ENCODE measurements at places on chromosomes 1 and 21.

- DNase-seq = no peak
- H3K4me1 ChIP-seq = no peaks in the 10 kb centered on the region
- H3K27ac ChIP-seq = no peak overlapping the region
- no peaks in the 10 kb centered on the region for H3K36me3 ChIP-seq
- H3K4me3 ChIP-seq = no peak overlapping the region
Measured at GRCh38 chr1:208691012-208691411, 446.8 kb upstream of the PLXNA2 start.

- no peaks in the 10 kb centered on the region for H3K27me3 ChIP-seq
- H3K36me3 ChIP-seq = no peaks in the 10 kb centered on the region
- no peak for DNase-seq
- H3K4me1 ChIP-seq = no peaks in the 10 kb centered on the region
- no peak overlapping the region for H3K4me3 ChIP-seq
Measured at GRCh38 chr21:37531431-37531932, 164.9 kb downstream of the DYRK1A start.

- no peak overlapping the region for H3K27ac ChIP-seq
- H3K27me3 ChIP-seq = no peaks in the 10 kb centered on the region
- no peaks in the 10 kb centered on the region for H3K4me1 ChIP-seq
- DNase-seq = no peak
Measured at GRCh38 chr1:238608144-238608543, 717.4 kb upstream of the ZP4 start.

- no peaks in the 10 kb centered on the region for H3K27me3 ChIP-seq
- no peaks in the 10 kb centered on the region for H3K4me1 ChIP-seq
- no peak overlapping the region for H3K4me3 ChIP-seq
- no peak for DNase-seq
- H3K27ac ChIP-seq = no peak overlapping the region
Measured at GRCh38 chr1:37825506-37825905, 17.5 kb upstream of the YRDC start.

DNA sequence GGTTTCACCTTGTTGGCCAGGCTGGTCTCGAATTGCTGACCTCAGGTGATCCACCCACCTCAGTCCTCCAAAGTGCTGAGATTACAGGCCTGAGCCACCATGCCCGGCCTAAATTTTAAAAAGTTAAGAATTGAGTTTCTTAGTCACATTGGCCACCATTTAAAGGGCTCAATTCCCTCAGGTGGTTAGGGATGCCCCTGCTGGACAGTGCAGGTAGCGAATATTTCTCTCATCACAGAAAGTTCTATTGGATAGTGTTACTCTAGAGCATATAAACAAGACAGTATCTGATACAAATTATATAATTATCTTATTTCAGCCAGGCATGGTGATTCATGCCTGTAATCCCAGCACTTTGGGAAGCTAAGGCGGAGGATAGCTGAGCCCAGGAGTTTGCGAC is 320.2 kb downstream of the ZP4 start:
- no peak overlapping the region for H3K27ac ChIP-seq
- H3K36me3 ChIP-seq = no peaks in the 10 kb centered on the region
- H3K4me1 ChIP-seq = no peaks in the 10 kb centered on the region
- no peak overlapping the region for H3K4me3 ChIP-seq
- no peaks in the 10 kb centered on the region for H3K27me3 ChIP-seq

GRCh38 chr1:212402666-212403321 is 11.9 kb downstream of the PACC1 start:
- no peak overlapping the region for H3K27ac ChIP-seq
- H3K4me1 ChIP-seq = no peaks in the 10 kb centered on the region
- no peaks in the 10 kb centered on the region for H3K27me3 ChIP-seq

GRCh38 chr1:155200920-155201319 is 6.8 kb downstream of the THBS3 start:
- H3K27ac ChIP-seq = no peak overlapping the region
- H3K27me3 ChIP-seq = no peaks in the 10 kb centered on the region
- no peak overlapping the region for H3K4me3 ChIP-seq
- H3K4me1 ChIP-seq = peaks cover 5% of the 10 kb centered on the region
- H3K36me3 ChIP-seq = no peaks in the 10 kb centered on the region

- H3K36me3 ChIP-seq = no peaks in the 10 kb centered on the region
- no peak overlapping the region for H3K4me3 ChIP-seq
- no peaks in the 10 kb centered on the region for H3K4me1 ChIP-seq
- no peak for DNase-seq
Measured at GRCh38 chr1:230760360-230760827, 13.2 kb downstream of the CAPN9 start.

DNA sequence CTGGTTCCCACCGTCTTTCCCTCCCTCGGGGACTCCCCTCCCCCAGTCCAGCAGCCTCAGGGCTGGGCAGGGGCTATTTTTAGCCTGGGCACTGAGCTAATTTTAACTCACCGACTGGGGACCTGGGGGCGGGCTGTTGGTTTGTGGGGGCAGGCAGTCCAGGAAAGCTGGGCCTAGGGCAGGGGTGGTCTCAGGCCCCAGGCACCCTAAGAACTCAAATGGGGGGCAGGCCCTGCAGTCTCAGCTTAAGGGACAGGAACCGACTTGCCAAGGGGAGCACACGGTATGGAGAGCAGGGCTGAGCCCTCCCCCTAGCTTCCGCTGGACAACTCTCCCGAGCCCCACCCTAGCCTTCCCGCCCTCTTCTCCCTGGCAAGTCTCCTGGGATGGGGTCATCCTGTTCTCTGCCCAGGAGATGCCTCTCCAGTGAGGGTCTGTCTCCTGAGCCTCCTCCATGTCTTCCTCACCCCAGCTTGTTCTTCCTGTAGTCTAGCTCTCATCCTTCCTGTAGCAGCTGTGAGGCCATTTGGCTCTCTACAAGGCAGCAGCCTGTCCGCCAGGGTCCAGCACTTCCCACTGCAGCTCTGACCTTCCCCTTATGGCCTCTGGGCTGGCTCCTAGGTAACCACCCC is 10.1 kb downstream of the MEF2D start:
- no peaks in the 10 kb centered on the region for H3K27me3 ChIP-seq
- no peak overlapping the region for H3K4me3 ChIP-seq
- DNase-seq = no peak

DNA sequence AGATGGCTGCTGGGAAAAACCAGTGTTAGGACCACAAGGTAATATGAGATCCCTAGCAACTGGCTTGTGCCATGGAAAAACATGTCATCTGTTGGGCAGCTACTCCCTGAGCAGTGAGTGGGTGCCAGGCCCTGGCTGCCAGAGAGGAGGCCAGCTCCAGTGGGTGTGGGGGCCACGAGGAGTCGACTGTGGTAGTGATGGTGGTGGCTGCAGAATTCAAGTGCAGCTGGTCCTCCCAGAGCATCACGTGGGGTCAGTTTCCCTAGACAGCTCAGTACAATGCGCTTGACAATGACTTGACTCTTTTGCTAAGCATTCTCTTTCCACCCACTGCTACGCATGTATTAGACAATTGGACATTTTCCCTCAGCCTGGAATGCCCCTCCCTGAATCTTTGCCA is 14.5 kb upstream of the CDC42 start:
- no peaks in the 10 kb centered on the region for H3K36me3 ChIP-seq
- DNase-seq = no peak
- no peaks in the 10 kb centered on the region for H3K4me1 ChIP-seq
- H3K4me3 ChIP-seq = no peak overlapping the region
- H3K27ac ChIP-seq = no peak overlapping the region

DNA sequence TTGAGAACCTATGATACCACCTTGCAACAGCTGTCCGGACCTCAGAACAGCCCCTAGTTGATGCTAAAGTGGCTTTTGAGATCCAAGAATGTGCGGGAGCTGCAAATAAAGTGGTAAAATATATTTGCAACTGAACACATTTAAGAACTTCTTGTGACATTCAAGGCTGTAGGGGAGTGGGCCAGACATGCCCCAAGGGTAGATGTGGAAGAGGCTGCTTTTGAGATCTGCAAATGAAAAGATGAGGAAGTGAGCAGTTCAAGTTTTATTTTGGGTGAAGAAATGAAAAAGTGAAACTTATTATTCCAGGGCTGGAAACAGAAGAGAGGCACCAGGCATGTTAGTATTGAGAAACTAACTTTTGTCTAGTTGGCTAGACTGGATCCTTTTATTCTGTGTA is 359.5 kb upstream of the PLXNA2 start:
- no peaks in the 10 kb centered on the region for H3K4me1 ChIP-seq
- no peak for DNase-seq
- no peaks in the 10 kb centered on the region for H3K27me3 ChIP-seq
- no peak overlapping the region for H3K27ac ChIP-seq
- H3K36me3 ChIP-seq = no peaks in the 10 kb centered on the region
- H3K4me3 ChIP-seq = no peak overlapping the region

DNA sequence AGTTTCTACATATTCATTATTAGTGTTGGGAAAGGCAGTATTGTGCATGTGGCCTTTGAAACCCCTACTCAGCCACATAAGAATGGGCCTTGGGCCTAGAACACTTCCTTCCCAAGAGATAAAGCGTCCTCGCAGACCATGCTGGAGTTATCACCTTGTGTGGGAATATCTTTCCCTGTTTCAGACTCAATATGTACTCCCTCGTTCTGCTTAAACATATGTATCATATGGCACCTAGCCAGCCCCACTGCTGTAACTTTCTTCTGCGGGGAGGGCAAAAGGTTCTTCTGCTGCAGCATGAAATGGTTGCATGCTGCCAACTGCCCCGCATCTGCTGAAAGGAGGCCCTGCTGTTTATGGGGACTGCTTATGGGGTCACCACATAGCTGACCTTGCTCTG is 92.0 kb downstream of the CRB1 start:
- no peak overlapping the region for H3K27ac ChIP-seq
- H3K36me3 ChIP-seq = no peaks in the 10 kb centered on the region
- H3K27me3 ChIP-seq = no peaks in the 10 kb centered on the region
- no peak overlapping the region for H3K4me3 ChIP-seq
- DNase-seq = peak; percentile 27
- no peaks in the 10 kb centered on the region for H3K4me1 ChIP-seq

DNA sequence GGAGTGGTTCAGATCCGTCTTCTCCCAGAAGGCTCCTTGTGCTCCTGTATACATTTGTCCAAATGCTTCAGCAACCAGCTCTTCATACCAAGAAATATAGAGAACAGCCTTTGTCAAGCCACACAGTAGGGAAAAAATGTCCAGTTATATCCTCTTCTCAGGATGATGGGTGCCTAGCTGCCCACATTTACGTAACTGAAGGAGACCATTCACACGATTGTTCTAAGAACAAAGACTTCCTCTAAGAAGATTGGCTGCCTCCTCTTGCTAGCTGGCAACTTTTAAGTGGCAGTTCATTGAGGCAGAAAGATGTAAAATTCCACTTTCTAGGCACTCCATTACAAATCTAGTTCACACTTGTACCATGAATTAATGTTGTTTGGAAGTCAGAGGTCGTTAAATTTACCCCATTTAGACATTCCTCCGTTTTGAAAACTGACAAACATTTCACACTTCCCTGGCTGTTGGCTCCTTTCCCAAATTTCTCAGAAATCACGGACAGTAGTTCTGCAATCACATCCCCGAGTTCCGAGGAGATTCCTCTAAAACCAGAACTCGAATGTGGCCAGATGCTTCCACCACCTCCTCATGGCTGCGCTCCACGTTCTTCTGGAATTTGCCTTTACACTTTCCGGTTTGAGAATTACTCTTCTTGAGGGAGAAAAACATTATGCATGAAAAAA is 45.6 kb upstream of the CSF1 start:
- no peak overlapping the region for H3K4me3 ChIP-seq
- no peaks in the 10 kb centered on the region for H3K36me3 ChIP-seq
- H3K27ac ChIP-seq = no peak overlapping the region
- H3K27me3 ChIP-seq = no peaks in the 10 kb centered on the region
- DNase-seq = no peak

- H3K36me3 ChIP-seq = no peaks in the 10 kb centered on the region
- DNase-seq = no peak
- H3K27ac ChIP-seq = peak overlapping the region; percentile 30
- no peaks in the 10 kb centered on the region for H3K4me1 ChIP-seq
Measured at GRCh38 chr21:34818662-34819158, 149.9 kb downstream of the CLIC6 start.

DNA sequence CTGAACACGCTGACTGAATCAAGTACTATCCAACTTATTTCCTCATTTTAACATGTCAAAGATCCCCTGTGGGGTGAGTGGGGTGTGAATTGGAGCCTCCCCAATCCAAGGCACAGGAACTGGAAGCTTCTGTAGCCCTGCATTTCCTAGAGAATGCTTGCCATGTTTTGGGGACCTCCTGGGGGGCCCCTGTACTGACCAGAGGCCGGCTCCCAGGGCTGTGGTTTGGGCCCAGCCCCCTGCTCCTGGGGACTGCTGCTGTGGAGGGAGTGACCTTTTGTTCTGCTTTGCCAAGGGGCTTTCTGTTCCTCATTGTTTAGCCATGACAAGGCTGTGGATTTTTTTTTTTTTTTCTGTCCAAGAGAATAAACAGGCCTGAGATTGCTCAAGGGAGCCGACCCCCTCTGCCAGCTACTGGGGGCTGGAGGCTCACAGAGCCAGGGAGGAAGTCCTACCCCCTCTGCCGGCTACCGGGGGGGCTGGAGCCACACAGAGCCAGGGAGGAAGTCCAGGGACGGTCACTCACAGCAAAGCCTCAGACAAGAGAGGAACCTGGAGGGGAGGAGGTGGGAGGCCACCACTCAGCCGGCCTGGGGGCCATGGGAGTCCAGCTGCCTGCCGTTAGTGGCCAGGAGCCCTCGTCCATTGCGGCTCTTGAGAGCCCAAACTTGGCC is 17.4 kb downstream of the TNFRSF1B start:
- H3K27me3 ChIP-seq = no peaks in the 10 kb centered on the region
- H3K27ac ChIP-seq = no peak overlapping the region
- no peak overlapping the region for H3K4me3 ChIP-seq
- DNase-seq = peak; percentile 31
- no peaks in the 10 kb centered on the region for H3K36me3 ChIP-seq
- no peaks in the 10 kb centered on the region for H3K4me1 ChIP-seq

DNA sequence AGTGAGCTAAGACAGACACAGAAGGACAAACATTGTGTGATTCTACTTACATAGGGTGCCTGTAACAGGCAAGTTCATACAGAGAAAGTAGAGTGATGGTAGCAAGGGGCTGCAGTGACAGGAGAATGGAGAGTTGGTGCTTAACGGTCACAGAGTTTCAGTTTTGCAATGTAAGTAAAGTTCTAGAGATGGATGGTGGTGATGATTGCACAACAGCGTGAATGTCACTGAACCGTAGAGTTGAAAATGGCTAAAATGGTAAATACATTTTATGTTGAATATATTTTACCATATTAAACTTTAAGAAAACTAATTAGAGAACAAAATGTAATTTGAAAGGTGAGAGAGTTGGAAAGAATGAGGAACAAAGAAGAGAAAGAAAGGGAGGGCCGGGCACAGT is 8.7 kb downstream of the CFAP107 start:
- H3K4me1 ChIP-seq = no peaks in the 10 kb centered on the region
- no peak for DNase-seq
- peaks cover 4% of the 10 kb centered on the region for H3K27me3 ChIP-seq
- H3K36me3 ChIP-seq = no peaks in the 10 kb centered on the region
- no peak overlapping the region for H3K27ac ChIP-seq

- H3K4me3 ChIP-seq = peak overlapping the region; percentile 16
- no peak overlapping the region for H3K27ac ChIP-seq
- no peaks in the 10 kb centered on the region for H3K36me3 ChIP-seq
- DNase-seq = peak; percentile 37
Measured at GRCh38 chr1:34885405-34886247, 26.1 kb upstream of the SMIM12 start.

All from pancreas (tissue), 10 donors.